ENCODE measurements at places on chromosomes 12 and 14.
A peak's percentile ranks its signal among the peaks of the same experiment; 100 is the strongest.

GRCh38 chr14:93017898-93018297 is 94.9 kb downstream of the CHGA start:
- DNase-seq, result no peak

GRCh38 chr14:102560458-102561261 is 31.8 kb upstream of the RCOR1 start:
- no peak for DNase-seq

- no peak for DNase-seq
These were observed 182.5 kb downstream of the ZFP36L1 start for GRCh38 chr14:68610251-68610793.

- DNase-seq, result no peak
These were observed 9.6 kb upstream of the PTPRB start for GRCh38 chr12:70646850-70647249.

GRCh38 chr14:22489244-22489545 is 99.8 kb downstream of the DAD1 start:
- DNase-seq, result no peak

DNA sequence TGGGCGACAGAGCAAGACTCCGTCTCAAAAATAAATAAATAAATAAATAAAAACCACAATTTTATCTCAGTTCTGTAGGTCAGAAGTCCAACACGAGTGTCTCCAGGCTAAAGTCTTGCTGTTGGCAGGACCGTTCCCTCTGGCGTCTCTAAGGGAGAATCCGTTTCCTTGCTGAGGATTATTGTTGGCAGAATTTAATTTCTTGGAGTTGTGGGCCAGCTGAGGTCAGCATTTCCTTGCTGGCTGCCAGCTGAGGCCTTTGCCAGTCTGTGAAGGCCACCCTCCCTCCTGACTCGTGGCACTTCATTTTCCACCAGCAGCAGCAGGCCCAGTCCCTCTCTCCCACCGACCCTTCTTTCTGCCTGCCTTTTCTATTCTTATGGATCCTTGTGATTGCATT is 17.2 kb downstream of the PSMC1 start:
- peak; percentile 51 for DNase-seq

DNA sequence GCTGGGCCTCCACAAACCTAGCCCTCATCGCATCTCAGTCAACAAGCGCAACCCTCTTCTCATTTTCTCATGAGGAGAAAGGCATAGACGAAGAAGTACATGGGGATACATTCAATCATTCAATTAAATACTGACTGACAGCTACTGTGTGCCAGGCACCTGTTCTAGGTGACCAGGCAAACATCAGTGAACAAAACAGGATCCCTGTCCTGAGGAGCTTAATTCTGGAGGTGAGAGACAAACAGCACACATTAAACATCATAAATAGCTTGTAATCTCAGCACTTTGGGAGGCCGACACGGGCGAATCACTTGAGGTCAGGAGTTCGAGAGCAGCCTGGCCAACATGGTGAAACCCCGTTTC is 362 bp upstream of the ACYP1 start:
- DNase-seq, result no peak

DNA sequence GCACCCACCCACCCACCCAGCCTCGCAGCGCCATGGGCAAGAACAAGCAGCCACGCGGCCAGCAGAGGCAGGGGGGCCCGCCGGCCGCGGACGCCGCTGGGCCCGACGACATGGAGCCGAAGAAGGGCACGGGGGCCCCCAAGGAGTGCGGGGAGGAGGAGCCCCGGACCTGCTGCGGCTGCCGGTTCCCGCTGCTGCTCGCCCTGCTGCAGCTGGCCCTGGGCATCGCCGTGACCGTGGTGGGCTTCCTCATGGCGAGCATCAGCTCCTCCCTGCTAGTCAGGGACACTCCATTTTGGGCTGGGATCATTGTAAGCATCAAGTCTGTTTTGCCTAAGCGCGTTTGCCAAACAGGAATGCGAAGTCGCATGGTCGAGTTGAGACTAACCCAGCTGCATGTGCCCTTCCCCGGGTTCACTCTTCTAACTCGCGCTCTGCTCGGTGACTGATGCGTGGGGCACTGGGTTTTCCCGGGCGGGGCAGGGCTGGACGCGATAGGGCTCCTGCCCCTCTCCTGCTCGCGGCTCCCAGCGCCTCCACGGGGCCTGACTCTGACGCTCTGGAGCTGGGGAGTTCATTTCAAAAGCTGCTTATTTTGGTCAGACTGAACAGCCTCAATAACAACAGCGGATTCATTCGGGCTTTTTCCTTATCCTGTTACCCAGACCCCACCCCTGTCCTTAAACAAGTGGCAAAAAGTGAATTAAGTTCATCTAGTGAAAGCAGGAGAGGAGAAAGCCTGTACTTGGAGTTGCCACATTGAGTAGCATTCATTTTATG is 458 bp downstream of the SSPN start:
- peak; percentile 72 for DNase-seq
